ENCODE measurements at places on chromosomes 6 and 20.

- no peak for ATAC-seq
These were observed 318.3 kb downstream of the HACE1 start for GRCh38 chr6:104541411-104541810.

- ATAC-seq, result no peak
These were observed 30.5 kb downstream of the MDGA1 start for GRCh38 chr6:37667050-37667814.

GRCh38 chr6:50824552-50824951 is 5.9 kb downstream of the TFAP2B start:
- no peak for ATAC-seq

DNA sequence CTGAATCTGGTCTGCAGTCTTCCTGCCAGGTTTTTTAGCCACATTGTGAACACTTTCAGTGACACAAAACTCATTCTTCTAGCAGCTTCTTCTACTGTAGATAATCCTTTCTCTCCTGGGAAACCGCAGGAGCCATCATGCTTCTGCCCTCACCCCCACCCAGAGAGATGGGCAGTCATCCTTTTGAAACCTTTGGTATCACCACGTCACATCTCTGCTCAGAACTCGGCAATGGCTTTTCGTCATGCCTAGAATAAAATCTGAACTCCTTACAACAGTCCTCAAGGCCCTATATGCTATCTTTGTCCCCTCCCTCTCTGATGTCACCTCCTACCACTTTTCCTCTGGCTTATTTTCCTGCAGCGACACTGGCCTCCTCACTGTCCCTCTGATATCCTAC is 46.4 kb upstream of the ZNFX1 start:
- ATAC-seq, result no peak

- ATAC-seq, result no peak
These were observed 136.2 kb downstream of the ERMARD start for GRCh38 chr6:169887529-169888140.

GRCh38 chr6:68716620-68717019 is 81.5 kb downstream of the ADGRB3 start:
- ATAC-seq, result no peak

DNA sequence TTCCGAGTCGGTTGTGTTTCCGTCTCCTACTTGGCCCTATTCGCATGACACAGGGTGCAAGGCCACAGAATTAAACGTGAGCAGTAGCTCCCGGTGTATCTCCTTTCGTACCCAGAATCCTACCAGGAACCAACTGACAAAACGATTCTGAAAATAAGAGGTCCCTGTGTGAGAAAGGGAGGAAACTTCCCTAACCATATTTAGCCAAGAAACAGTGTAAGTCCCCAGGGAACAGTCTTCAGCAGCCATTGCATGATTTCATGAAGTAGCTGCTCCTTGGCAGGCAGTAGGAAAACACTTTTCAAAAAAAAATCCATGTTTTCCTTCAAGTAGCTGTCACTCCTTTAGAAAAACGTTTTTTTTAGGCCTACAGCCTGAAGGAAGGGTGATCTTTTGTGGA is 46.9 kb downstream of the PDE10A start:
- no peak for ATAC-seq

DNA sequence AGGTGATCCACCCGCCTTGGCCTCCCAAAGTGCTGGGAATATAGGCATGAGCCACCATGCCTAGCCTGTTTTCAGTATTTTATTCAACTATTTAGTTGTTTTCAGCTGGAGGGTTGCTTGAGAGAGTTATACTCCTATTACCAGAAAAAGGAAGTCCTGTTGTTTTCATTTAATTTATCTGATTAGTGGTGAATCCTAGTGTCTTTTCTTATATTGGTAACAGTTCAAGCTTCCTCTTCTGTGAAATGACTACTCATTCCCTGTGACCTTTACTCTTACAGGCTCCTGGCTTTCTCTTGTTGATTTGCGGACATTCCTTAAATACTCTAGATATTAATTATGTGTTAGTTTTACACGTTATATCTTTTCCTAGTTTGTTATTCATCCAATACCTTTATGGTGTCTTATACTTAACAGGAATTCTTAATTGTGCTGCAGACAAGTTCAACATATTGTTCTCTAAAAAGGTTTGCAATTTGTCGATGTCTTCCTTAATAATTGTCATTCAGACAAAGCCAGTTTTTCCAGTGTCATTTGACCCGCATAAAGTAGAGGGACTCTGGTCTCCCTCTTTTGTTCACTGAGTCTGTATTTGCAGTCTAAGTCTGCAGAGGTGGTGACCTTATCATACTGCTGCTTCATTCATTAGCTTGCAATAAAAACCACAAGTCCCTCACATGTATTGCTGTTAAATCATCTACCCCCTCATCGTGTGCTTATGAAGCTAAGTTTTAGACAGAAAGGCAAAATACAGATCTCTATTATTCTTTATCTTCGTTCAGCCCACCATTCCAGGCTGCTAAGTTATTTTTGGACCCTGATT is 51.4 kb downstream of the ZBTB9 start:
- ATAC-seq, result no peak

GRCh38 chr6:1335367-1336037 is 23.6 kb downstream of the FOXQ1 start:
- ATAC-seq, result no peak

DNA sequence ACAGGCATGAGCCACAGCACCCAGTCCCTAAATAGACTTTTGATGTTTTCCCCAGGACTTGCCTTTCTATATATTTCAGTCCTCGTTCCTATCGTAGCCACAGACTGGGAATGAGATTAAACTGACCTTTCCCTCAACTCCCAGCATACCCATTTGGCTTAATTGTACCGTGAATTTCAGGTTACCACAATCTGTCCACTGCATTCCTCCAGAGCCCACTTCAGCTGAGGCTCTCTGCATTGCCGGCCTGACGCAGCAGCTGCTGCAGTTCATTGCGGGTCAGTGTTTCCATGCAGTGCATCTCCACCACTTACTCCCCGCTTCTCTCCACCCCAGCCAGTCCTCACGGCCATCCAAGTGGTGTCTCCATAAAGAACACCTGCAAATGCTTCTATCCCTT is 103.1 kb upstream of the RIN2 start:
- ATAC-seq, result no peak

GRCh38 chr6:71908162-71908765 is 21.9 kb downstream of the RIMS1 start:
- peak; percentile 35 for ATAC-seq

DNA sequence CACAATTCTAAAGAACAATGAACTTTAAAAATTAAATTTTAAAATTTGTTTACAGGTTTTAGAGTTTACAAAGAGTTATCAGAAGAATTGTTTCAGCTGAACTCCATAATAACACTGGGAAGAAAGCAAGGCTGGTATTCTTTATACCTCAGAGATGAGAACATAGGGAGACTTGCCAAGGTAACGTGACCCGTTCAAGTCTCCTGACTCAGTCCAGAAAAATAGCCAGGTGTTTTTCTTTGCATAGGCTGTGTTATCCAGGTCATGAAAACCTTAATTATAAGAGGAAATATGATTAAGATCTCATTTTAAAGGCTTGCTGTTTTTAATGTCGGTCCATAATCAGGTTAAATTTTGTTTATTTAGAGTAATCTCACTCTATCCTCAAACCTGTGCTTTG is 8.5 kb upstream of the C6orf141 start:
- no peak for ATAC-seq

GRCh38 chr6:111995404-111995803 is 58.5 kb upstream of the CCN6 start:
- no peak for ATAC-seq

- peak; percentile 62 for ATAC-seq
These were observed 89.2 kb downstream of the ARID1B start for GRCh38 chr6:156866220-156867015.

DNA sequence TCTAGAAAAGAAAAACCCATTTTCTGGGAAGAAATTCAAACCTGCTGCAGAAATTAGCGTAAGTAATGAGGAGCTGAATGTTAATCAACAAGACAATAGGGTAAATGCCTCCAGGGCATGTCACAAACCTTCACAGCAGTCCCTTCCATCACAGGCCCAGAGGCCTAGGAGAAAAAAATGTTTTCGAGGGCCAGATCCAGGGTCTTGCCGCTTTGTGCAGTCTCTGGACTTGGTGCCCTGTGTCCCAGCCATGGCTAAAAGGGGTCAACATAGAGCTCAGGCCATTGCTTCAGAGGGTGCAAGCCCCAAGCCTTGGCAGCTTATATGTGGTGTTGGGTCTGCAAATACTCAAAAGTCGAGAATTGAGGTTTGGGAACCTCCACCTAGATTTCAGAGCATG is 99.8 kb downstream of the STXBP5 start:
- ATAC-seq, result no peak

DNA sequence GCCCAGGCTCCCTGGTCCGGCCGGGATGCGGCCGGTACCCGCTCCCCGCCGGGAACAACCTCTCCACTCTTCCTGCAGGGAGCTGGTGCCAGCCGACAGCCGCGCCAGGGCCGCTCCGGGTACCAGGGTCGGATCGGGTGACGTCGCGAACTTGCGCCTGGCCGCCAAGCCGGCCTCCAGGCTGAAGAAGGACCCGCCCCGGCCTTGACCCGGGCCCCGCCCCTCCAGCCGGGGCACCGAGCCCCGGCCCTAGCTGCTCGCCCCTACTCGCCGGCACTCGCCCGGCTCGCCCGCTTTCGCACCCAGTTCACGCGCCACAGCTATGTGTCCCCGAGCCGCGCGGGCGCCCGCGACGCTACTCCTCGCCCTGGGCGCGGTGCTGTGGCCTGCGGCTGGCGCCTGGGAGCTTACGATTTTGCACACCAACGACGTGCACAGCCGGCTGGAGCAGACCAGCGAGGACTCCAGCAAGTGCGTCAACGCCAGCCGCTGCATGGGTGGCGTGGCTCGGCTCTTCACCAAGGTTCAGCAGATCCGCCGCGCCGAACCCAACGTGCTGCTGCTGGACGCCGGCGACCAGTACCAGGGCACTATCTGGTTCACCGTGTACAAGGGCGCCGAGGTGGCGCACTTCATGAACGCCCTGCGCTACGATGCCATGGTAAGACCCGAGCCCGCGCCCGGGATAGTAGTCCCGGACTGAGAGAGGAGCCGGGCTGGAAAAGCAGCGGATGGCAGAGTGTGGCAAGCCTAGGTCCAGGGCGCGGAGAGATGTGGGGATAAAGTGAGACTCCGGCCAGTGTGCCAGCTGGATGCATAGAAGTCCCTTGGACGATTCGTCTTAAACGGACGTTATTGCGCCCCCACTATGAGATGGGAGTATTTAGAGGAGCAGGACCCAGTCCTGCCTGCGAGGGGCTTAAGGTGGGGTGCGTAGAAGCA is at the start of gene NT5E:
TSS of gene NT5E (plus strand) at position 266 of the 942 bp plus-strand sequence. CDS start at position 323, 57 bp downstream.
- peak; percentile 92 for ATAC-seq

- no peak for ATAC-seq
These were observed 36.2 kb upstream of the RNF24 start for GRCh38 chr20:4051413-4052138.

All from stimulated activated memory B cell treated with anti-CD40 and anti-IgM and Interleukin-4, amounts not matched to agents 10 μg/mL and 1 μg/mL and 100 μg/mL, for 72 hours (primary cell).